GM03348 (cell line): ENCODE measurements at places on chromosomes 13 and 19.
A peak's percentile ranks its signal among the peaks of the same experiment; 100 is the strongest.

- DNase-seq = no peak
These were observed 13.7 kb downstream of the GAS6 start for GRCh38 chr13:113849981-113850721.

DNA sequence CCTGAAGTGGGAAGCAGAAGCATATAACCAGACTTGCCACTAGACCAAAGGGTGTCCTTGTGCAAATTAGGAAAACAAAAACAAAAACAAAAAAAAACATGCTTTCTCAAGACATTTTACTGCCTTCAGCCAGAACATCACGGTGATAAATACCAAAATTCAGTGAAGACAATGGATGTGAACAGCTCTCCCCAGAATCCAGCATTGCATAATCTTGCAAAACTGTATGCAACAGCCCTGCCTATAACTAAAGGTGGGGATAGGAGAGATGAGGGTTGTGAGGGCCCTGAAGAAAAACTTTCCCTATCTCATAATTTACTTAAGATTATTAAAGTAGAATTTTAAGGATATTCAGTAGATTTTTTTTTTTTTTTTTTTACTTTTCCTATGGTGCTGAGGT is 24.9 kb upstream of the NDFIP2 start:
- no peak for DNase-seq

- DNase-seq = no peak
These were observed 2.5 kb upstream of the PRAM1 start for GRCh38 chr19:8504919-8505318.

GRCh38 chr19:35316560-35316959 is 12.4 kb upstream of the CD22 start:
- no peak for DNase-seq

DNA sequence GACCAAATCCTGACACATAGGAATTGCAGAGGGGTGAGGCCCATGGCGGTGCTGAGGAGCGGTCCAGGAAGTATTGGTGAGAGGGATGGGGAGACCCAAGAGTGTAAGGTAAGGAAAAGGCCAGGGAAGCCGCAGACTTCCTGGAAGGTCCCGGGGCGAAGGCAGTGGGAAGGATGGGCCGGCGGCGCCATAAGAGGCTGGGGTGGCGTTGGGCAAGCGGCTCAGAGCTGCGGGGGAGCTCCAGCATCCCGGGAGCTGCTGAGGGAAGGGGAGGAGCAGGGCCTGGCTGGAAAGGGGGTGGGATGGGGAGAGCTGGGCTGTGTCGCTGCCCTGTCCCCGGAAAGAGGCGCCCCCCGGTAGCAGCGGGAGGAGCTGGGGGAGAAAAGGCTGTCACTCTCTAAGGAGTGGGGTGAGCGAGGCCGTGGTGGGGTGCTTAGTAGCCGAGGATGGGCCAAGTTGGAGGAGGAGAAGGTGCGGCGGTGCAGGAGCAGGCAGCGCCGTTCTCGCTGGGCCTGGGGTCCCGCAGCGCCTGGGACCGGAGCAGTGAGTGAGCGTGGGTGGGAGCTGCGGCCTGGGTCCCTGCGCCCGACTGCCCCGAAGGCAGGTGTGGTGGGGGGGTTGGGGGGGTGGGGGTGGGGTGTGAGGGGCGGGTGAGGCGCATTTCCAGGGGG is 30.7 kb downstream of the C1QTNF9 start:
- DNase-seq = no peak

DNA sequence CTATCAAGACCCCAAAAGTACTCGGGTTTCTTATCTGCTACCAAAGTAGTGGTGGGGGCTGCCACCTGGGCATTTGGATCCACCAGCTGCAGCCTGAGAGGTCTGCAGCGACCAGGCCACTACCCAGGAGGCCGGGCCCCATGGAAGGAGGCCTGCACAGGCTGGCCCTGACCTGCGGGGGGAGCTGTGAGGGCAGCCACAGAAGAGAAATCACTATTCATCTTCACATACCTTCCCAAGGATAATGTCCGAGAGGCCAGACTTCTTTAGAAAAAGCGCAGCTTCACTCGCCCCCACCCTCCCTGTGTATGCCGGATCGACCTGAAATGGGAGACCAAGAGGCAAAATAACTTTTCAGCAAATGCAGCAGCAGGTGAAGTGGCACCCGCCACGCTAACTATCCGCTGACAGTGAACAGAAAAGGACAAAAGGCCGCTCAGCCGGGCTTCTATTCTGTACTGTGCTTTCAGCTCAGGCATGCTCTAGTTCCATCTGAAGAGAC is 30.1 kb downstream of the EPS15L1 start:
- DNase-seq = no peak

DNA sequence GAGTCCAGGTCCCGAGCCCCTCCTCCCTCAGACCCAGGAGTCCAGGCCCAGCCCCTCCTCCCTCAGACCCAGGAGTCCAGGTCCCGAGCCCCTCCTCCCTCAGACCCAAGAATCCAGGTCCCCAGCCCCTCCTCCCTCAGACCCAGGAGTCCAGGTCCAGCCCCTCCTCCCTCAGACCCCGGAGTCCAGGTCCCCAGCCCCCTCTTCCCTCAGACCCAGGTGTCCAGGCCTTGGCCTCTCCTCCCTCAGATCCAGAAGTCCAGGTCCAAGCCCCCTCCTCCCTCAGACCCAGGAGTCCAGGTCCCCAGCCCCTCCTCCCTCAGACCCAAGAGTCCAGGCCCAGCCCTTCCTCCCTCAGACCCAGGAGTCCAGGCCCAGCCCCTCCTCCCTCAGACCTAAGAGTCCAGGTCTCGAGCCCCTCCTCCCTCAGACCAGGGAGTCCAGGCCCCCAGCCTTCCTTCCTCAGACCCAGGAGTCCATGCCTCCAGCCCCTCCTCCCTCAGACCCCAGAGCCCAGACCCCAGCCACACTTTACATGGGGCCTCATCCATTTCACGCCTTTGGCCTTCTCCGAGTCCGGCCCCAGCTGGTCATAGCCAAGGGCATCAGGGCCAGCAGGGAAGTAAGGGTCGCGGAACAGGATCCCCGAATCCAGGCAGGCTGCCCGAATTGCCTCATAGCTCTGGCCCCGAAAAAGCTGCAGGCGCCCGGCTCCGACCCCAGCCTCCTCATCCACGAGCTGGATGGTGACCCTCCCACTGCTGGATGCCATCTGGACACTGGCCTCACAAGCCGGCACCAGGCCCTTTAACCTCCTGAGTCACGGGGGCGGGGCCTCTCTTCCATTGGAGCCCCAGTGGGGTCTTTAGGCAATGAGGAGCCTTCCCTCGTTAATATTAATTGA is 628 bp downstream of the CAPN12 start:
- no peak for DNase-seq

DNA sequence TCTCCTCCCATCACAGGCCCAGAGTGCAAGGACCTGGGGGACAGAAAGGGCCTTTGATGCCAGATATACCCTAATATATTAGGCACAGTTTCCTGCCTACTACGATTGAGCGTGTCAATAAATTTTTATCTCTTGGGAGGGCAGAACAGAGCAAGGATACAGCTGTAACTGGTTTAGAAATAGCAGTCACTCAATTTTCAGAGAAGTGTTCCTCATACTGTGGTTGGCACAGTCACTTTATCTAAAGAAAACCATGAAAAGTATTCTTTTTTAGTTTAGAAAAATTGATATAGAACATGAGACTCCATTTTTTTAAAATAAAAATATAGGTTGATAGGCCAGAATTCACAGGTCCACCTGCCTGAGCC is 460 bp upstream of the ZNF155 start:
- DNase-seq = no peak

DNA sequence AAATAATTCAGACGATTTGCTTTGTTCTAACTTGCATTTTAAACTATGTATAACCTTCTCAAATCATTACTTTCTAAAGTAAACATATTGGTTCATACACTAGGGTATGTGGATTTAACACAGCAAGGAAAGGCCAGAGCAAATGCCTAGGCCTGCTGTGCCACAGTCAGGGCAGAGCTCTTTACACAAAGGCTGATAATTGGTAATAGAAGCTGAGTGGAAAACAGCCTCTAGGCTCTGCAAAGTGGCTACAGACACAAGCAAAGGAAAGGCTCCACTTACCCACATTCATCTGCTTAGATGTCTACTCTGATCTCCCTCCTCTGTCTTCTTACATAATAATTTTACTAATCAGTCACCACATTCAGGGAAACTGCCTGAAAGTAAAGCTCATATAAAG is 382.9 kb downstream of the OLFM4 start:
- no peak for DNase-seq

DNA sequence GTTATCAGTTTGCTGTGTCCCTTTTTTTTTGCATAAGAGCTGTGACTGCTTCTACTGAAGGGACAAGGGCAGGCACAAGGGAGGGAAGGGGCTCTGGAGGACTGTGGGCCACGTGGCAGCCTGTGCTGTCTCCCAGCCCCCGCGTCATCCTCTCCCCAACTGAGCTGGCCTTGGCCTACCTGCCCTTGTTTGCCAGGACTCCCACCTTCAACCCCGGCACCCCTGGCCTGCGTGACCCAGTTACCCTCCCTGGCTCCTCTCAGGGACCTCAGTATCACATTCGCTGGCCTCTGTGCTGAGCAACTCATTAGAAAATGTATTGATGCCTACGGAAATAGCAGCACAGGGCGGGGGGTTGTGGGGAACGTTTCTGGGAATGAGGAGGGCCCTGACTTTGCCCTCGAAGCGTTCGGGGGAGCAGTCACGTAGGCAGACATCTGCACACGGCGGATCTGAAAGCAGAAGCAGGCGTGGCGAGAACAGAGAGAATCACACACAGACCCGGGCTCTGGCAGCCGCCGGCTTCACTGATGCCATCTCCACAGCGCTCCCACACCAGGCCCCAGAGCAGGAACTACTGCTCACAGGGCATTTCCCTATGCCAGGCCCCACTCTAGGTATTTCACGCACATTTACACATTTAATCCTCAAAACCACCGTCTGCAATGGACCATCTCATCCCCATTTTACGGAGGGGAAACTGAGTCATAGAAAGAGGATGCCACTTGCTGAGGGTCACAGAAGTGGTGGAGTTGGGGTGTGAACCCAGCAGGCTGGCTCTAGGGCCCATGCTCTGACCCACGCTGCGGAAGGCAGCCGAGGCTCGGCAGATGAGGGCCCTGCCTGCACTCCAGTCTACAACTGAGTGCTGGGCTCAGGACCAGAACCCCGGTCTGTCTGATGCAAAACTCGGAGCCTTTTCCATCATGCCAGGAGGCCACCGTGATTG is 5.7 kb upstream of the ATF5 start:
- DNase-seq = no peak

GRCh38 chr13:99496184-99497142 is 4.8 kb upstream of the TM9SF2 start:
- peak; percentile 28 for DNase-seq

GRCh38 chr13:72004246-72004645 is 137.2 kb upstream of the DACH1 start:
- no peak for DNase-seq

- peak; percentile 72 for DNase-seq
These were observed 10.9 kb upstream of the MEIS3 start for GRCh38 chr19:47430041-47430802.

DNA sequence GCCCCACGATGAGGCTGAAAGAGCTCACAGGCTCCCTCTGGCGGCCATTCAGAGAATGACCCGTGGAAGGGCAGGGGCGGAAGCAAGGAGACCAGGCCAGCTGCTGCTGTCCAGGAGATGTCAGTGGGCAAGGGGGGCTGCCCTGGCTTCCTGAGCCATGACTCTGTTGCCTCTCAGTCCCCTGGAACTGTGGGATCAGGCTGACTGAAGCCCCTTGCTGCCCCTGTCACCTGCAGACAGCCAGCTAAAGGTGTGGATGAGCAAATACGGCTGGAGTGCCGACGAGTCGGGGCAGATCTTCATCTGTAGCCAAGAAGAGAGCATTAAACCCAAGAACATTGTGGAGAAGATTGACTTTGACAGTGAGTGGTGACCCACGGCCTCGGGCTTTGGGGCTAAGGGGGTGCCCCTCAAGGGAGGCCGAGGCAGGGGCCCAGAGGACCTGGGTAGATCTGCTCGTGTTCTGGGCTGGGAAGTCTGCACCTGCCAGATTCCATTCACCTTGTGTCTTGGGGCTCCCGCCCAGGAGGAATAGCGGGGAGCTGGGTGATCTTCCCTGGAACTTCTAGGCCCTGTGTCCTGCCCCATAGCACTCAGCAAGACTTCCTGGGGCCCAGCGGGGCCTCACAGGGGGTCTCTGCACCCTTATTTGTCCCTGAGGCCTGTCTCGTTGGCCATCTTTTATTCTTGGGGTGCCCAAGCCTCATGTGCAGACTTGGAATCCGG is 12.5 kb upstream of the ACTN4 start:
- DNase-seq = peak; percentile 88

- DNase-seq = no peak
These were observed 19.9 kb downstream of the UHRF1 start for GRCh38 chr19:4929186-4929585.

- DNase-seq = no peak
These were observed 39.3 kb downstream of the MBNL2 start for GRCh38 chr13:97261254-97262005.

DNA sequence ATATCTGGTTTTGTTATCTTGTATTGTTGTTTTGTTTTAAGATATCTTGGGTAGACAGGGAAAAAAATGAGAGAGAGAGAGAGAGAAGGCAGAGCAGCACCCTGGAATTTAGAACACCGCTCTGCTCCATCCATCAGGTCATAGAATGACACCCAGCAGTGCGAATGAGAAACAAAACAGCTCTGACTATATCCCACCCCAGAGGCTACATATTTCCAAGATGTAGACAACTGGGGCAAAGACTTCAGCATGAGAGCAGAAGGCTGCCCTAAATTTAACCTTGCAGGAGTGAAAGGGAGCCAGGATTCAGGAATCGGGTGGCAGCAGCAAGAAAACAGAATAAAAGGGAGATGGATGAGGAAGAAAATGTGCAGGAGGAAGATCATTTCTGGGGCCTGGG is 46.5 kb downstream of the TNFSF13B start:
- no peak for DNase-seq

DNA sequence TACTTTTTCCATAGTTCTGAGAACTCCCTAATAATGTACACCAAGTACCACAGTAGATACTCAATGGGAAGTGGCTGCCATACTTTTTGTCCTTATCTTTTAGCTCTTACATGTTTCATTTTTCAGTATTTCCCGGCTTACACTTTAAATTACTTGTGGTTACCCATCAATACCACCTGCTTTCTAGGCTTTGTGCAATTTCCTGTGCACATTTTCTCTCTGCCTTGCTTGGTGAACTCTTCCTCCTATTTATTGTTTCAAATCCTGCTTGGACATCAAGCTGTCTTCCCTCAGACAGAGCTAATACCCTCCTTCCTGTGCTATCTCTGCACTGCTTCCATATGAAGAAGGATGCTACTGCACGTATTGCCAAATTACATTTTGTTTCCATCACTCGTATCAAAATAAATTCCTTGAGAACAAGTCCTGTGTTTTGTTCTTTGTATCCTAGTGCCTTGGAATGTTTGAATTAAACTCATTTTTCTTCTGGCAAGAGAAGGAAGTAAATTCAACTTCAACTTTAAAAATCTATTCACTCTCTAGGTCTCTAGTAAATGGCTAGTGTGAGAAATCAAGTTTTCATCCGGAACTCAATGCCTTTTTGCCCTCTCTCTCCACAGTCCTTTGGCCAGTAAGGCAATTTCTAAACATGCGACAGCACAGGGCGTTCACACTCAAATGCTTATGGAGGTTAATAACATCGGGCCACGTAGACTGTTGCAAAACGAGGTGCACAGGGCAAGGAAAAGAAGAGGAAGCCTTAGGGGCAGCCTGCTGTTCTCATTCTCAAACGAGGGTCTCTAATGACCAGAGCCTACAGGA is 5.6 kb downstream of the ZAR1L start:
- peak; percentile 13 for DNase-seq
